ENCODE measurements at places on chromosomes 5 and 9.
A peak's percentile ranks its signal among the peaks of the same experiment; 100 is the strongest.

DNA sequence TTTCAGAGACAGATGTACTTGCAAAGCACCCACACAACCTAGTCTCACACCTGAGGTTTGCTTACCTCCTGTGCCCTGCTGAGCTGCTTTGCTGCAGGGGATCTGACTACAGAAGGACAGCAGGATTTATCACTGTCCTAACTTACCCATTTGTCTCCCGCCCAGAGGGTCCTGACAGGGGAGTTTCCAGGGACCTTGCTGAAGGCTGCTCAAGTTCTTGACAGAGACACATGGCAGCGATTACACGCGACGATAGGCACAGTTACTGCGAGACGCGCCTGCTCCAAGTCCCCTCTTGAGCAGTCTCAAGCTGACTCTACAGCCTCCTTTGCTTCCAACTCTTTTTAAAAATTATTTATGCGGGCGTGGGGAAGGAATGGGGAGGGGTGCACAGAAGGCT, 24.6 kb upstream of the GALNT10 start:
- DNase-seq, result no peak

DNA sequence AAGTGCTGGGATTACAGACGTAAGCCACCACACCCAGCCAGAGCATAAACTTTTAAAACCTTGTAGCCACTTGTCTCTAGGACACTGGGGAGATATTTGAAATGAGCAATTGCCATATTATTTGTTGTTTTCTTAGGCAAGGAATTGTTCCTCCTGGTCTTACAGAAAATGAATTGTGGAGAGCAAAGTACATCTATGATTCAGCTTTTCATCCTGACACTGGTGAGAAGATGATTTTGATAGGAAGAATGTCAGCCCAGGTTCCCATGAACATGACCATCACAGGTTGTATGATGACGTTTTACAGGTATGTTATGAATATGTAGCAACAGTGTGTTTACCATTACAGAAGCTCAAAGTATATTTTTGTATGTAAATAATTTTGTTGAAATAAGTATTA, 30.5 kb downstream of the SFXN1 start:
- DNase-seq, result no peak

GRCh38 chr5:168513861-168514428, 15.2 kb upstream of the FBLL1 start:
- no peak for DNase-seq

DNA sequence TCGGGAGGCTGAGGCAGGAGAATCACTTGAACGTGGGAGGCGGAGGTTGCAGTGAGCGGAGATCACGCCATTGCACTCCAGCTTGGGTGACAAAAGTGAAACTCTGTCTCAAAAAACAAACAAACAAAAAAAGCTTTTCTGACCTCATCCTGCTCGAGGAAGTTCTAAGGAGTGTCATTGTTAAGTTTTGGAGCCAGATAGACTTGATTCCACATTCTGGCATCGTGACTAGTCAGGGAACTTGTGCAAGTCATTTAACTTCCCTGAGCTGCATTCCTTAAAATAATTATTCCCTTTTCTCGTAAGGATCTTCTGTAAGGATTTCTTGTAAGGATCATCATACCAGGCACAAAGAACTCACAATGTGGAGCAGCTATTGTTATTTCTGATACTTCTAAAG, 26.2 kb downstream of the SNX24 start:
- DNase-seq, result no peak

- DNase-seq, result peak; percentile 40
These were observed 763 bp downstream of the TJP2 start for GRCh38 chr9:69174616-69175463.

DNA sequence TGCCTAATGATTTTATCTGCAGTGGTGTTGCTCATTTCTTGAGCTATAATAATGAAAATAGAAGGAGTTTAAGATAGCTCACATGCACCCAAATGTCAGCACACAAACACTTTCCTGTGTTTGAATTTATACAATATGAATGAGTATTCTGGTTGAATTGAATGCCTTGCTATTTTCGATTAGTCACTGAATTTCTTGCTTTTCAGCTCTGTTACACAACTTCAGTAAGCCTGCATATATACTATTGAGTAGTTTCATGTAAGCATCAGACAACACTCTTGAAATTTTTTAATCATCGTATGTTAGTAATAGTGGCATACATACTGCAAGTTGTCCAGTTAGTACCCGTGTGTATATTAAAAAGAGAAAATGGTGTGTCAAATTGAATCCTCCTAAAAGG, 281.5 kb upstream of the GRIA1 start:
- no peak for DNase-seq

GRCh38 chr9:113958556-113958955, 82.4 kb downstream of the ZNF618 start:
- no peak for DNase-seq

GRCh38 chr9:38215465-38215864, 146.4 kb upstream of the SHB start:
- DNase-seq, result no peak

GRCh38 chr9:81661339-81661738, 28.0 kb downstream of the TLE1 start:
- no peak for DNase-seq

DNA sequence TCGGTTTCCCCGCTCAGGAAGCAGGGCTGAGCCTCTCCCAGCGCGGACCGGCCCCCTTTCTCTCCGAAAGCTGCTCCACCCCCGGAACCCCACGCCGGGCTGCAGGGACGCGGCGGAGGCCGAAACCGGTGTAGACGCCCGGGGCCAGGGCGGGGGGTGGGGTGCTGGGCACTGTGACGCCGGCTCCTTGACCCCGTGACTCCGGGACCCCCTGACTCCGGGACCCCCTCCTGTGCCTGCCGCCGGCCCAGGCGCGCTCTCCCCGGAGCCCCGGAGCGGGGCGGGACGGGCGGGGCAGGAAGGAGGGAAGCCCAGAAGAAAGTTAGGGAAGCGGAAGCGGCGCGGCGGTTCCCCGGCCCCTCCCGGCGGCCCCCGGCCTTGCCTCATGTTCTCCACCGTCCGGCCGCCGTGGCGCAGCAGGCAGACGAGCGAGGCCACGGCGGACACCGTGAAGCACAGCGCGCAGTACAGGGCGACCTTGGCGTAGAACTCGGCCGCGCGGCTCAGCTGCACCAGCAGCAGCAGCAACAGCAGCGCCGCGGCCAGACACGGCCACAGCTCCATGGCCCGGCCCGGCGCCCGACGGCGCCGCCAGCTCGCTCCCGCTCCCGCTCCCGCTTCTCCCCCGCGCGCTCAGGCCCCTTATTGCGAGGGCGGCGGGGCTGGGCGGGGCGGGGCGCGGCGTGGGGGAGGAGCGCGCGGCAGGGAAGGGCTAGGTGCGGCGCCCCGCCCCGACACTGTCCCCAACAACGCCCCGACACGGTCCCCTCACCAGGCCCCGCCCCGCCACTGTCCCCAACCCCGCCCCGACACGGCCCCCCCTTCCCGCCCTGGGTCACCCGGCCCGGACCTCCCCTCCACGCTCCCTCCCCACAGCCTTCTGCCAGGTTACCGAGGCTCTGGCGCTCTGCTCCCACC, at the start of gene AGPAT2:
TSS of gene AGPAT2 (minus strand) at position 664 of the 918 bp plus-strand sequence. CDS start at position 564, 100 bp downstream.
- DNase-seq, result peak; percentile 48

GRCh38 chr9:34520096-34520495, 2.7 kb downstream of the ENHO start:
- DNase-seq, result no peak

DNA sequence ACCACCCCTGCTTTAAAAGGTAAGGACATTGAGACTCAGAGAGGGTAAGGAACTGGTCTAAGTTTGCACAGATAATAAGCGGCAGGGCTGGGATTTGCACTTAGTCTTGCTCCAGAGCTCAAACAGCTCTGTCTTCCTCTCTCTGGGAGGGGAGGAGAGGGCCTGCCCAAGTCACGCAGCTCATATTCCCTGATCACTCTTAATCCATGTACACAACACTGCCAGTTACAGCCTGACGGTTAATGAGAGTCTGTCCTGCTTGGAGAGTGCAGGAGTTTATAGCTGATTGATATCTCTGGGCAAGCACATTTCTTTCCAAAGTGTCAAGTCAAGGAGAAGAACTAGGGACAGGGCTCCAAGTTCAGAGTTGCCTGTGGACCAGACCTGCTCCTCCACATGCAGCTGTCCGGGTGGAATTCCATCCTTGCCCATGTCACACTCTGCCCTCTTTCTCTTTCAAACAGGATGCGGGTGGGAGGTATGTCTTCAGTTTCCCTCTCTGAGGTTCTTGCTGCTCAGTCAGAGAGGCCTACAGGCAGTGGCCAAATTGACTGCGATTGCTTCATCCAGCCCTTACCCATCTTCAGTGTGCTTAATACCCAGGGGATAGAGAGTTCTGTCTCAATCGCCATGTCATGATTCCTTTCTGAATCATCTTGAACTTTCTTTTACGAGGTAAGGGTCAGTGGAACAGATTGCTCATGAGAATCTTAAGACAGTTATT, 54.5 kb downstream of the GALNT12 start:
- DNase-seq, result no peak

- DNase-seq, result no peak
These were observed 53.8 kb downstream of the COL27A1 start for GRCh38 chr9:114209151-114209550.

DNA sequence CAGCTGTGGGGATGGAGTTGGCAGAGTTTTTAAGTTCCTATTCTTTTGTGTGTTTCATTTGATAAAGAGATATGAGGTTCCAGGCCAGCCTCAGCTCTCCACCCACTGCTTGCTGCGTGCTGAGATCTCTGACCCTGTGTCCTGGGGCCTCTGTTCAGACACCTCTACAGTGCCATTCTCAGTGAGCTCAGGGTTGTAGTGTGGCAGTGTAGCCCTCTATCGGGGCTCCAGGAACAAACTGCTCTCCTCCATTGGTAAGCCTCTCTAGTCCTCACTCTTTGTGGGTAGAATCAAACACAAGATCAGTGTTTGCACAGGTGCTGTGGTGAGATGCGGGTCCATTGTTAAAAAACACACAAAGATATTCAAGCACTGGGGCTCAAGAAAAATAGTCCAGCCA, 386.6 kb upstream of the RPS23 start:
- DNase-seq, result peak; percentile 53

DNA sequence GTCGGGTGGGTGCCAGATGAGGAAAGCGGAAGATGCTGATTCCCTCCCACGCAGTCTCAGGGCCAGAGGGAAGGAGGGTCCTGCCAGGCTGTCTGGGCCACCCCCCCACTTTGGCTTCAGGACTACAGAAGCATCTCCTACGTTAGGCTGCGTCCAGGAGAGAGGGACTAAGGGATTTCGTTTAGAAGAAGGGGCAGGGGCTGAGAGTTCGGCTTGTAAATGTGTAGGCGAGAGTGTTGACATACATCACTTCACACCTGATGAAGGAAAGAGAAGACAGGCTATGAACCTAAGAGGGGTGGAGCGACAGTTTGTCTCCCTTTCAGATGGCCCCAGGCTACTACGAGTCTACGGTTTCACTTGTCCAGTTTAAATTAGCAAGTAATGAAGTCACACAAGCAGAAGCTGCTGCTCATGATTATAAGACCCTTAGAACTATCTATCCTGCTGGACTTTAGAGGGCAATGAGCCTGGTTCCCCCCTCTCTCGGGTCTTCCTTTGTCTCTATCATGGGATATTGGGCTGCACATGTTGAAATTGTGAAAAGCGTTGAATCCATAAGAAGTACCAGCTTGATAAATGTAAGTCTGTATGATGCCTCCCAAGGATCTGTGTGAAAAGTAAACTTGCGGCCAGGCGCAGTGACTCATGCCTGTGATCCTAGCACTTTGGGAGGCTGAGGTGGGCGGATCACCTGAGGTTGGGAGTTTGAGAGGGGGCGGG, 193.0 kb downstream of the AOPEP start:
- no peak for DNase-seq

GRCh38 chr9:110191615-110192014, 16.3 kb downstream of the C9orf152 start:
- no peak for DNase-seq

DNA sequence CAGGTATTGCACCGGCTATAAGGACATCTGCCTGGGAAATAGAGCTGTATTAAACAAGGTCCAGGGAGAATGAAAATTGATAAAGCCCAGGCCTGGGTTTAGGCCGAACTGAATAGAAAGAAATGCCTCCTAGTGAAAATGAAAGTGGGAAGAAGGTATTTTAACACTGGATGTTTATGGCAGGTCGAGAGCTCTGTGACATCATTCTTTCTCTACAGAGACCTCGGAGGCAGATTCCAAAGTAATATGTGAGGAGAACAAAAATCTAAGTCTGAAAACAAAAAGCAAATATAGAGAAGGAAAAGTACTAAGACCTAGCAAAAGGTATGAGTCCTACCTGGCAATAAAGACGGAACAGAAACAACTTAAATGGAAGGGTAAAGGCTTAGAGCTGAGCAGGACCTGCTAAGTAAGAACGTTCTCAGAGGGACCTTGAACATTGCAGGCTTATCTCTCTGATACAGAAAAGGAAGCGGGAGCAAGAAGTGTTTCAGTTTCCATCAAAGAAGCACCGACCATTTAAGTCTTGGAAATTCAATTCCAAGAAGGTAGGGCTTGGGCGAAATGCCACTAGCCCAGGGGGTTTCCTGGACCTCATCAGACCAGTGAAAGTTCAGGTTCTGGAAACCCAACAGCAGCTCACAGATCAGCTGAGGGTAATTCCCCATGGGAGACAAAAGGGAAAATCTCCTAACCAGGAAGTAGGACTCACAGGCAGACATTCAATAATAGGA, 80.0 kb downstream of the SUSD1 start:
- peak; percentile 80 for DNase-seq

- DNase-seq, result no peak
These were observed 47.1 kb downstream of the LIX1 start for GRCh38 chr5:97095318-97095732.

GRCh38 chr9:24602693-24603352, 57.1 kb upstream of the IZUMO3 start:
- DNase-seq, result no peak

GRCh38 chr5:114419959-114420358, 58.1 kb downstream of the KCNN2 start:
- DNase-seq, result no peak

DNA sequence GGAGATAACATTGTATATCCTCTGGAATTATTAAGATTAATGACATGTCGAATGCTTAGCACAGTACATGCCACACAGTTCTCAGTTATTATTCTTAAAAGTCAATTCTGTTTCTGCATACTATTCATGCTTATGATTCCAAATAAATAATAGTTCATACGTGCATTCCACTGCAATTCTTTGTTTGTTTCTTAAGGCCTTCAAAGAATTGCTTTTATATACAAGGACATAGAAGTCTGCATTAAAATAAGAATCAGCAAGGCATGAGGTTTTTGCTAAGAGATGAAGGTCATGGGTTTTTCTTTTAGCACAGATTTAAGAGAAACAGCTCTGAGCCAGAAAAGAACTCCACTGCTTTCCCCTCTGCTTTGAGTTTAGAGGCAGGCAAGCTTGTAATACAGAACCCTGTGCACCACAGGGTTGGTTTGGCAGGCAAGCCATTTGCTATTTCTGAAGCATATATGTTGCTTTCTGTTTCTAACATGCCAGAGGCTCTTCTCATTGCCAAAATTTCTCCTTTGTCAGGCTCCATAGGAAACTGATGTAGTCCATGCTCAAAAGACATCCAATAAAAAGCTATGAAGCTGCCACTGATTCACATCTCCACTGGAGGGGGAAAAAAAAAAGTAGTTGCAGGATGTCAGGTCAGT, 420.6 kb upstream of the TYRP1 start:
- DNase-seq, result no peak

GRCh38 chr9:38015266-38015665, 53.8 kb downstream of the SHB start:
- DNase-seq, result no peak

- no peak for DNase-seq
These were observed 19.9 kb downstream of the P4HA2 start for GRCh38 chr5:132207778-132208177.
